ENCODE measurements at places on chromosomes 2 and 18.

- DNase-seq, result no peak
Measured at GRCh38 chr2:231940795-231941194, 14.6 kb upstream of the NPPC start.

GRCh38 chr18:69817335-69817940 lies 130.2 kb downstream of the CD226 start:
- no peak for DNase-seq

- DNase-seq, result no peak
Measured at GRCh38 chr2:84187258-84187657, 271.8 kb downstream of the SUCLG1 start.

DNA sequence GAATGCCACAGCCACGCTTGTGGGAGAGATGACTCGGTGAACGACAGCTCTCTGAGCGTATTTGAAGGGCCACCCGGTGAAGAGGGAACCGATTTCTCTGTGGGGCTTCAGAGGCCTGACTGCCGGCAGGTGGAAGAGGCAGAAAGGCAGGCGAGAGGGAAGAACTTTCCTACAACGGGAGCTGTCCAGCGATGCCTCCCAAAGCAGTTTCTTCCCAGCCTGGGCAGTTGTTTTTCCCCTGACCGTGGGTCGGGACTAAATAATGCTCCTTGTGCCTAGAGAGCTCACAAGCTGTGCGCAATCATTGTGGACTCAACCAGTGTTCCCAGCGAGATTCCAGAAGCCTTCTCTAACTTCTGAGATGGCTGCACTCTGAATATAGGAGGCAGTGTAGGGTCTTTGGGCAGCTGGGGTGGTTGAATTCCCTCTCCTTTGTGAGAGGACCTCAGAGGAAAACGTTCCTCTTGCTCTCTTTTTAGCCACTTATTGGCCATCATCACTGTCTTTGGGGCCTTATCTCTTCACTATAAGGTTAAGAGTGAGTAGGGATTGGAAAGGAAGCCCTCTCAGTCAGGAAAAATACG lies 710 bp downstream of the SEC11C start:
- no peak for DNase-seq

GRCh38 chr2:145748927-145749326 lies 1229.0 kb upstream of the ZEB2 start:
- no peak for DNase-seq

GRCh38 chr2:159788253-159788652 lies 9.8 kb downstream of the CD302 start:
- no peak for DNase-seq

GRCh38 chr2:119229716-119230115 lies 6.1 kb downstream of the STEAP3 start:
- DNase-seq, result no peak

DNA sequence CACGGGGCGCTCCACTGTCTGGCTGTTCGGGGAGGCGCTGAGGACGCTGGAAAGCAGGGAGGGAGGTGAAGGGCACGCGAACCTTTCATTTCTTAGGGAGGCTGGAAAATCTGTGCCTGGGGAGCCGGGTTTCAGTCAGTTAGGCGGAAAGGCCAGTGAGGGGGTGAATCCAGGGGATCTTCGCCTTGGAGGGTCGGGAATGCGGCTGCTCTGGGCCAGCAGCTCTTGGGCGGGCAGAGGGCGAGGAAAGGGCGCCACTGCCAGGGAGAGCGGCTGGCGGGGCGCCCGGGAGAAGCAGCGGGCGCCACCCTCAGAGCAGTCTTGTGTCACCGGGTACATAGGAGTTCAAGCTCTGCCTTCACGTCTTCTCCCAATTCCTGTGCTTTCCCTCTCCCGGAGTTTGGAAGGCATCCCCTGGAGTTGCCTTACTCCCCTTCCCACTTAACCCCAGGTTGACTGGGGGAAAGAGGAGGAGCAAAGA lies 1.4 kb downstream of the CCDC85A start:
- DNase-seq, result peak; percentile 41

GRCh38 chr2:141595316-141595920 lies 535.4 kb downstream of the LRP1B start:
- no peak for DNase-seq

GRCh38 chr2:234678711-234679110 lies 181.8 kb upstream of the ARL4C start:
- DNase-seq, result no peak

- DNase-seq, result no peak
Measured at GRCh38 chr2:224777559-224777930, 61.4 kb upstream of the CCDC195 start.

- no peak for DNase-seq
Measured at GRCh38 chr2:69836316-69836715, 6.9 kb downstream of the GMCL1 start.

DNA sequence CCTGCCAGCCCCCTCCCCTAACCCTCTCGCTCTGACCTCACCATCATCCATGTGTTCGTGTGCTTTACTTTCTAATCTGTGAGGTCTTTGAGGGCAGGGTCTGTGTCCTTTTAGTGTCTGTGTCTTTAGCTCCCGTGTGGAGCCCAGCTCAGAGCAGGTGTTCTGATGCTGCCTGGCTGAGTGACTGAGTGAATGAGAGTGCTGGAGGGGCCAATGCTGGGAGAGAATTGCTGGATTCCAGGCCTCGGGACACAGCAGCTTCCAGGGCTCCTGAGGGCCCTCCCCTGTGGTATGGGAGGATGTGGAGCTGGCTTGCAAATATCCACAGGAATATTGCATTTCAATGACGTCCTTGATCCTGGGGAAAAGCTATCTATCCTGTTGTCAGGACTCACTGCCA lies 160.6 kb downstream of the ANKRD30B start:
- no peak for DNase-seq

DNA sequence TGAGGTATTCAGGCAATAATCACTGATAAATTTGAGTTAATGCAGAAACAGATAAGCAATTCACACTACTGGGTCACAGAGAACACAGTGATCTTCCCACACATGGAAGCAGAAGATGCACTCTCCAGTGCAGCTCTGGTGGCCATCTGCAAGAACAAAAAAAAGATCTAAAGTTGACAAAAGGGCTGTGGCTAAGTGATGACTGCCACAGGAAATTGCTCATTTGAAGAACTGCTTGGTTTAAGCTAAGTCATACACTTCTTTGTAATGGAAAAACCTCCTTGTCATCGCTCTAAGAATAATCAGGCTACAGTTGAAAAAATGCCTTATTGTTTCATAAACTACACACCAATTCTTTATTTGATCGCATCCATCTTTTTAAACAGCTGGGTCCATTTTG lies 115.1 kb downstream of the DTNB start:
- peak; percentile 81 for DNase-seq

- no peak for DNase-seq
Measured at GRCh38 chr18:10228326-10228725, 226.1 kb upstream of the APCDD1 start.

GRCh38 chr2:1104364-1104763 lies 153.7 kb downstream of the SNTG2 start:
- DNase-seq, result no peak

DNA sequence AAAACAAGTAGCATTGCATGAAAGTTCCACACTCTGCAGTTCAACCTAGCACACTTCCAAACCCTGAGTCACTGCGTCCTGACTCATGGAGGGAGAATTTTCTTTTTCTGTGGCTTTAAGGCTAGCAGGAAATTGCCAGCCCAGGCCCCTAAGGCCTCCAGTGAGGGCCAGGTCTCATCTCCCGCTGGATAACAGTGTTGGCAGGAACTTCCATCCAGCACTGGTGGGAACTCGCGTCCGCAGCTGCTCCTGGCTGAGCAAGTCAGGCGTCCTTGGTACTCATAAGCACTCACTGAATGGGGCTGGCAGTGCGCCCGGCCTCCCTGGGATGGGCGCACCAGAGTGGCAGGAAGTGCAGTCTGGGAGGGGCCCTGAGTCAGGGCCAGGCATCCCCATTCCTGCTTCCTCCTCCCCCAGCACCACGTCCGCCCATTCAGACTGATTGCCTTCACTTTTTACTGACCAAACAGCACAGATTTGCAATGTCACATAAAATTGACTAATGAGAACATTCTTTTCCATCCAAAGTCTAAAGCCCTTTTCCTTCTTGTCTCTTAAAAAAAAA lies 14.3 kb downstream of the MALL start:
- DNase-seq, result peak; percentile 76

DNA sequence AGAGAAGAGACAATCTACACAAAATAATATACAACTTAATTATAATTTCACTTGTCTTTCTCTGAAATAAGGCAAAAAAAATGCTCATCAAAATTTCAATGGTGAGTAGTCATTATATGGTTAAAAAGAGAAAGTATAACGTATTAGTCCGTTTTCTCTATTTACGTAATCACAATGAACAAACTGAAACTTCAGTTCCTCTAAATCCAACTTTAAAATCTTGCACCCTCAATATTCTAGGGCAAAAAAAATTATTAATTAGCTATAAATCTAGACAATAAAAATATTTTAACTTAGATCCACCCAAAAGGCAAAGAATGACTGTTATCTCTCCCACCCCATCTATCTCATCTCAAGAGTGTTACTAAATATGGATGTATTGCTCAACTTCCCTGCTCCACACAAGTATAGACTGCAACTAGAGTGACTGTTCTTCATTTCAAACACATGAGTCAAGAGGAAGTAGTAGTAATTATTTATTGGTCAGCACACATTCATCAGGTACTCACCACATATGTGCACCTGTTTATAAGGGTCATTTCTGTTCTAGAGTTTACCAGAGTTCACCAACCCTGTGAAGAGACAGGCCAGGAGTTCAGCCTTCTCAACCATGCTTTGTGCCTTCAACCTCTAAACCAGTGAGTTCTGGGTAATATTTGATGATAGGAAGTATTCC lies 36.4 kb downstream of the STK39 start:
- peak; percentile 85 for DNase-seq

DNA sequence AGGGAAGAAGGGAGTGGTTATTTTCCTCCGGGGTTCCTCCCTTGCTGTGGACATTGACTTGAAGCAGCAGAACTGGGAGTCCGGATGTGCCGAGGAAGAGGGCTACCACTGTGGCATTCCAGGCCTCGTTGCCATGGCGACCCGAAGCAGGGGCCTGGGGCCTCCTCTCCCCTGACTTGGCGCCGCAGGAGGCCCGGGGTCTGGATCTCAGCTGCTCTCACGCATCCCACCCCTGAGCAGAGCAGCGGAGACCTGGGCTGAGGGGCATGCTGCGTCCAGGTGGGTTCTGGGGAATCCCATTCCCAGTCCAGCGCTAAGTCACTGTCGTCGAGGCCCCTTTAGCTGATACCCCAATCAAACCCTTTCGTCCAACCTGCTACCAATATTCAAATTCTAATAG lies 100.2 kb downstream of the BCL11A start:
- no peak for DNase-seq

GRCh38 chr2:56582570-56582969 lies 398.8 kb downstream of the CCDC85A start:
- no peak for DNase-seq

DNA sequence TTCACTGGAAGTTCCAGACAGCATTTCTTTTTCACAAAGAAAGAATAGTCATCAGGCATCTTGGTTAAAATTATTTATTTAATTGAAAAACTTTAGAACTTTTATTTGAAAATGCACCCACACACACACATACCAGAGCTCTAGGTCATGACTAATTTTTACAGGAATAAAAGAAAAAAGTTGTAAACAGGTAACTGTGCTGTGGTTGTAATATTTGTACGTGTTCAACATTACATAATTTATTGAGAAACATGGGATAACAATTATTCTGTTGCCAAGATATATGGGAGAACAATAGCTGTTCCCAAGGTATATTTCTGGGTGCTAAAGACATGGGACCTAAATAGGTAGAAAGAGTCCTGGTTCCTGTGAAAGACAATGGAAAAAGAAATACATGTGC lies 104.9 kb downstream of the RIT2 start:
- DNase-seq, result no peak

GRCh38 chr2:179682756-179683155 lies 178.7 kb downstream of the ZNF385B start:
- no peak for DNase-seq

DNA sequence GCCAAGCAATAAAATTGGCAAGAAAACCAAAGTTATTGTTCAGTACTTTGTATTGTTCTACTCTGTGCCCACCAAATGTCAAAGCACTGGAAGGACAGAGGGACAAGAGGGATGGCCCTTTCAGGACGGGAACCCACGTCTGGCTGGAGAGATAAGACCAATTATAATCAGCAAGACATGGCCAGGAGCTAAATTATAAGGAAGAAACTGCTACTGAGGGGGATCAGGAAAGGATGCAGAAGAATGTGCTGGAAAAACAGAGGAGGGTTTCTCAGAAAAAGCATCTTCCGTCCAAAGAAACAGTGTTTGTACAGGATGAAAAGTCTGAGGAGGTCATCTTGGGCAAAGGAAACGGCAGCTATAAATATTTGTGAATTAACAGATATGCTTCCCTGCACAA lies 46.4 kb upstream of the NARS1 start:
- DNase-seq, result no peak

- no peak for DNase-seq
Measured at GRCh38 chr2:44246840-44247369, 28.4 kb upstream of the SLC3A1 start.

GRCh38 chr2:165560377-165560988 lies 91.0 kb downstream of the CSRNP3 start:
- DNase-seq, result no peak

- DNase-seq, result no peak
Measured at GRCh38 chr2:196592331-196592910, 47.1 kb upstream of the CCDC150 start.

DNA sequence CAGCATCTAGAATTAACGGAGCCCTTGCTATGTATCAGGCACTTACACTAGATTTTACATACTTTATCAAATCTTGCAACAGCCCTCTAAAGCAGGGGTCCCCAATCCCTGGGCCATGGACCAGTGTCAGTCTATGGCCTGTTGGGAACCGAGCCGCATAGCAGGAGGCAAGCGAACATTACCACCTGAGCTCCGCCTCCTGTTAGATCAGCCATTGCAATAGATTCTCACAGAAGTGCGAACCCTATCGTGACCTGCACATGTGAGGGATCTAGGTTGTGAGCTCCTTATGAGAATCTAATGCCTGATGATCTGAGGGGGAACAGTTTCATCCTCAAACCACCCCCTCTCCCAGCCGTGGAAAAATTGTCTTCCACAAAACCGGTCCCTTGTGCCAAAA lies 13.4 kb downstream of the DNAJB2 start:
- no peak for DNase-seq

- DNase-seq, result no peak
Measured at GRCh38 chr18:70461323-70462077, 172.7 kb downstream of the SOCS6 start.

DNA sequence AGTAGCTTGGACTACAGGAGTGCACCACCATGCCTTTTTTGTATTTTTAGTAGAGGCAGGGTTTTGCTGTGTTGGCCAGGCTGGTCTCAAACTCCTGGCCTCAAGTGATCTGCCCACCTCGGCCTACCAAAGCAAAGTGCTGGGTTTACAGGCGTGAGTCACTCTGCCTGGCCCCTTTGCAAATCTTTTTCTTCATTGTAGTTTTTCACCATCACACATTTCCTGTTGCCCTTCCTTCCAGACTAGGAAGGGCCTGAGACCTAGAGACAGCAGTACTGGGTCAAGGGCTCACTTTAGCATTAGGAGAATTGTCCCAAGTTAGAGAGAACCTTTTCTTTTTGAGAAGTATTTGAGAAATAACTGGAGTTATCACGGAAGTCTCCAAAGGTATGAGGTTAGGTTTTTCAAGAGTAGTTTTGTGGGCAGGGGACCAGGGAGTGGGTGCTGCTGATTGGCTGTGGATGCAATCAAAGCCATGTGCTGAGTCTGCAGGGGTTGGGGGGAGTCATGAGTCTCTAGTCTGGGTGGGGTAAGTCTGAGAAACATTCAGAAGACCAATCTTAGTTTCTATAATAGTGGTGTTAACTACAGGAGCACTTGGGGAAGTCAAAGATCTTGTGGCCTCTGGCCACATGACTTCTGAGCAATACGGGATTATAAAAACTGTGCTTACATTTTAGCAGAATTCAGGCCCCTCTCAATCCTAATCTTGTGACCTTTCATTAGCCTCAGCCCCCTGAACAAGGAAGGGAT lies 23.7 kb downstream of the B3GNT2 start:
- DNase-seq, result peak; percentile 59

GRCh38 chr2:180664507-180664906 lies 315.9 kb upstream of the UBE2E3 start:
- no peak for DNase-seq

Data from suppressor macrophage treated with lipopolysaccharide for 1 hour (primary cell).